Upper lobe of right lung (tissue), 1 donor: ENCODE measurements at places on chromosomes 5 and 9. TPM values are rescaled to one million over a fixed set of nuclear protein-coding genes. Genes with fewer than 3 reads are reported as not detected.

Gene ZFP37
- 2.4 TPM for total RNA-seq

Gene AK8
- total RNA-seq, result 0.55 TPM

Gene C9orf43
- not detected for total RNA-seq

Gene PCDHB8
- 2.4 TPM for total RNA-seq

Gene RGS3
- total RNA-seq, result 71.1 TPM

Gene IFNA6
- not detected for total RNA-seq

DNA sequence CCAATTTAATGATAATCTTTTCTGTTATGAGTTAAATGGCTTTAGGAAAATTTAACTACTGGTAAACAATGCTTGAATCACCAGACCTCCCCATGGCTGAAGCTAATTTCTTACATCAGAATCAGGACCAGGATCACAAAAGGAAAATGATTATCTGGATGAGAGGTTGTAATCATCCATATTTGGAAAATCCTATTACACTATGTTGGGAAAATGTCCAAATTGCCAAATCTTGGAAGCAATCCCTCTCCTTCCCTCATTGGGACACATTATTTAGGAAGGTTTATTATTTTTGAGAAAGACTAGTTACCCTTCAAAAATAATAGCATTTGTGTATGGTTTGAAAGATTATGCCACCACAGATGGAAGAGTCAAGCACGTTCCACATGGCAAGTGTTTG lies 130.7 kb upstream of the MINAR2 start:
- H3K4me1 ChIP-seq, result no peaks in the 10 kb centered on the region
- no peaks in the 10 kb centered on the region for H3K36me3 ChIP-seq
- no peak overlapping the region for H3K4me3 ChIP-seq
- DNase-seq, result no peak
- no peak overlapping the region for H3K27ac ChIP-seq
- H3K27me3 ChIP-seq, result no peaks in the 10 kb centered on the region

- H3K4me1 ChIP-seq, result no peaks in the 10 kb centered on the region
- no peak overlapping the region for H3K4me3 ChIP-seq
- no peak for DNase-seq
Measured at GRCh38 chr9:16459421-16460148, 410.9 kb downstream of the BNC2 start.

DNA sequence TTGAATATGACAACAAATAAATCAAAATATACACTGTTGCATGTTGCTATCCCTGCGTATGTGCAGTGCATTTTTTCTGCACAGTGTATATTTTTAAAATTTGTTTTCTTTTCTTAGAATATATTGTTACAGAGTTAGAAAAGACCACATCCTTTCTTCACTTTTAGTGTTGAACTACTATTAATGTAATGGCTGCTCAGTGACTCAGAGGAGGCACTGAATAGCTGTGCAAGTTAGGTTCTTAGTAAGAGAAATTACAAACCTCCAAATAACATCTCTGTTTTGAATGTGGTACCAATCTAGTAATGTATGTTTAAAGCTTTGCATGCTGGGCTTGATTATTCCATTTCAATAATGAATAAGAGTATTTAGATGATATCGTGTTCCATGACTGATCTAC lies 208.9 kb upstream of the PRR16 start:
- H3K27ac ChIP-seq, result no peak overlapping the region
- H3K27me3 ChIP-seq, result no peaks in the 10 kb centered on the region
- H3K36me3 ChIP-seq, result no peaks in the 10 kb centered on the region
- H3K4me1 ChIP-seq, result no peaks in the 10 kb centered on the region
- H3K4me3 ChIP-seq, result no peak overlapping the region

DNA sequence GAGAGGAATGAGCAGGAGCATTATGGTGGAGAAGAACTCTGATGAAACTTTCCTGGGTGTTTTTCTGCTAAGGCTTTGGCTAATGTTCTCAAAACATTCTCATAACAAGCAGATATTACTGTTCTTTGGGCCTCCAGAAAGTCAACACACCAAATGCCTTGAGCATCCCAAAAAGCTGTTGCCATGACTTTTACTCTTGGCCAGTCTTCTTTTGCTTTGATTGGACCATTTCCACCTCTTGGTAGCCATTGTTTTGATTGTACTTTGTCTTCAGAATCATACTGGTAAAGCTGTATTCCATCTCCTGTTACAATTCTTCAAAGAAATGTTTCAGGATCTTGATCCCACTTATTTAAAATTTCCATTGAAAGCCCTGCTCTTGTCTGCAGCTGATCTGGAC lies 139.6 kb downstream of the MAN2A1 start:
- no peak overlapping the region for H3K4me3 ChIP-seq
- no peaks in the 10 kb centered on the region for H3K4me1 ChIP-seq
- peaks cover 21% of the 10 kb centered on the region for H3K36me3 ChIP-seq
- no peaks in the 10 kb centered on the region for H3K27me3 ChIP-seq

- H3K4me1 ChIP-seq, result no peaks in the 10 kb centered on the region
- H3K36me3 ChIP-seq, result no peaks in the 10 kb centered on the region
- no peak overlapping the region for H3K4me3 ChIP-seq
- no peak overlapping the region for H3K27ac ChIP-seq
- H3K27me3 ChIP-seq, result no peaks in the 10 kb centered on the region
Measured at GRCh38 chr5:178339272-178339671, 106.7 kb upstream of the PHYKPL start.

DNA sequence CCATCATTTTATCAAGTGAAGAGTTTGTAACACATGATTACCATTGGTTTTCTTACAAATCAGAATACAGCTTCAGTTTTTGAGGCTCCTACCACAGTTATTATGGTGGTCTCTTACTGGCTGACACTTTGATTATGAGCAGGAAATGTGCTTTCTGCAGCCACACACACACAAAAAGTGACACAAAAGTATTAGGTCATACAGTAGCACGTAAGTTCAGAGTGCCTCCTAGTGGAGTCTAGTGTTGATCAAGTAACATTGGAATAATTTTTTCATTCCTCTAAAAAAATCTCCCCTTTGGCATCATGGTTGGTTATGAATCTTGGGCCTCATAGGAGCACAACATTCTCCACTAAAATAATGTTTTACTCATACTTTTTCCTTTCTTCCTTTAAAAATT lies 37.6 kb downstream of the PAM start:
- no peak overlapping the region for H3K4me3 ChIP-seq
- no peak for DNase-seq

GRCh38 chr9:98545021-98545420 lies 163.7 kb downstream of the GABBR2 start:
- H3K27ac ChIP-seq, result no peak overlapping the region
- no peak overlapping the region for H3K4me3 ChIP-seq
- no peaks in the 10 kb centered on the region for H3K27me3 ChIP-seq
- DNase-seq, result no peak
- no peaks in the 10 kb centered on the region for H3K36me3 ChIP-seq

DNA sequence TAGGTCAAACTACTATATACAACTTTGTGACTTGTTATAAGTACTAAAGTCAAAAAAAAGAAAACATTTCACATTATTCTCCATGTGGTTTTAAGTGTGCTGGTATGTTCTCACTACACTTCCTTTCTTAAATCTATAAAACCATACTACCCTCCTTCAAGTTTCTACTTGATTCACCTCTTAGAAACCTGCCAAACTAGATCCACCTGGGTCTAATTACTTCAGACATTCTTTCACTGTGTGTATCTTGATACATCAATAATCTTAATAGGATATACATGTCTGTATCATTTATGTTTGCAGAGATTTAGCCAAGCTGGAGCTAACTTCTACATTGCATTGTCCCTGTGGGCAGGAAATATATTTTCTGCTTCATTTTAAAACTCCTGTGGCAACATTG lies 1012.6 kb downstream of the EFNA5 start:
- no peak for DNase-seq
- no peak overlapping the region for H3K4me3 ChIP-seq
- H3K27ac ChIP-seq, result no peak overlapping the region
- H3K4me1 ChIP-seq, result no peaks in the 10 kb centered on the region

DNA sequence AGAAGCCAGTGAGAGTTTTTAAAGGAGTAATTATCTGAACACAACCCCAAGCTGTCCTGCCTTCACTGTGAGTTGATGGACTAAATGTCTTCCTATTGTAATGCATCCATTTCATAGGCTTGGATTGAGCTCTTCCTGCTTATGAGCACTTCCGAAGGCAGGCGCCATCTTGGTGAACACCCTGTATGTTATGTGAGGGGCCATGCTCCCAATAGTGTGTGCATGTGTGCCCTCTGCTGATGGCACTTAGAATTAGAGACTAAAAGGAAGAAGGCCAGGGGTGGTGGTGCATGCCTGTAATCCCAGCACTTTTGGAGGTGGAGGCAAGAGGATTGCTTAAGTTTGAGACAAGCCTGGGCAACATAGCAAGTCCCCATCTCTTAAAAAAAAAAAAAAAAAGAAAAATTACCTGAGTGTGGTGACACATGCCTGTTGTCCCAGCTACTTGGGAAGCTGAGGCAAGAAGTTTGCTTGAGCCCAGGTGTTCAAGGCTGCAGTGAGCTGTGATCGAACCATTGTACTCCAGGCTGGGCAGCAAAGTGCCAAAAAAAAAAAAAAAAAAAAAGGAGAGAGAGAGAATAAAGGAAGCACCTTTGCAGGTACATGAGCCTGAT lies 65.0 kb downstream of the C9orf152 start:
- no peak overlapping the region for H3K27ac ChIP-seq
- H3K4me3 ChIP-seq, result no peak overlapping the region
- no peak for DNase-seq
- peaks cover 39% of the 10 kb centered on the region for H3K4me1 ChIP-seq
- no peaks in the 10 kb centered on the region for H3K27me3 ChIP-seq

- H3K27me3 ChIP-seq, result no peaks in the 10 kb centered on the region
- H3K27ac ChIP-seq, result no peak overlapping the region
- H3K4me3 ChIP-seq, result no peak overlapping the region
- no peak for DNase-seq
- H3K36me3 ChIP-seq, result no peaks in the 10 kb centered on the region
Measured at GRCh38 chr9:21919377-21920362, 74.5 kb downstream of the CDKN2A start.

GRCh38 chr5:9069650-9070049 lies 476.2 kb downstream of the SEMA5A start:
- no peaks in the 10 kb centered on the region for H3K4me1 ChIP-seq
- no peak for DNase-seq
- H3K27me3 ChIP-seq, result no peaks in the 10 kb centered on the region

GRCh38 chr5:6736106-6736505 lies 22.9 kb downstream of the TENT4A start:
- no peaks in the 10 kb centered on the region for H3K27me3 ChIP-seq
- peak; percentile 61 for DNase-seq
- no peak overlapping the region for H3K27ac ChIP-seq
- H3K36me3 ChIP-seq, result peaks cover 37% of the 10 kb centered on the region

DNA sequence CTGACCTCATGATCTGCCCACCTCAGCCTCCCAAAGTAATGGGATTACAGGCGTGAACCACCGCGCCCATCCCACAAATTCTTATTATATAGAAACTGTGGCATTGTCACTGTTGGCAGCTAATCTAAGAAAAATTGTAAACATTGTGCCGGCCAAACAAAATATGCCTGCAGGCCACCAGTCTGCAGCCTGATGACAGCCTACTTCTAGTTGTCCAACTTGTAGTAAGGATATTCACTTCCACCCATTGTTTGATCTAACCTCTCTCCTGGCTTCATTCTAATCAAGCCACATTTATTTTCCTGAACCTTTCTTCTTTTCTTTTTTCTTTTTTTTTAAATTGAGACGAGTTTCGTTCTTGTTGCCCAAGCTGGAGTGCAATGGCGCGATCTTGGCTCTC lies 13.7 kb upstream of the TMED9 start:
- no peak for DNase-seq
- no peak overlapping the region for H3K4me3 ChIP-seq
- H3K36me3 ChIP-seq, result no peaks in the 10 kb centered on the region
- no peak overlapping the region for H3K27ac ChIP-seq
- no peaks in the 10 kb centered on the region for H3K27me3 ChIP-seq
- no peaks in the 10 kb centered on the region for H3K4me1 ChIP-seq

DNA sequence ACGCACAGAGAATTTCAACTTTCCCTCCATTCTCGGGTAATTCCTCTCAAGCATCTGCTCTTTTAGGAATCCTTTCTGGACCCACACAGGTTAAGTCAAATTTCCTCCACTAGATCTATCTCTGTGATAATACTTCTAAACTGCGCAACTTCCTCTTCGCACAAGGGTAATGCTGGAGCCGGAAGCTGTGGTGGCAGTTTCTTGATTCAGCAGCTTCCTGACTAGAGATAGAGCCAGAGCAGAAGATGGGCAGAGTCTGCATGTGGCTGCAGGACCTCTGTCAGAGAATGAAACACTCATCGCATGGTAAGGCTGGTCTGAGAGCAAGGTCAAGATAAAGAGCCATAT lies 11.1 kb upstream of the CDC42SE2 start:
- no peaks in the 10 kb centered on the region for H3K36me3 ChIP-seq
- H3K27me3 ChIP-seq, result no peaks in the 10 kb centered on the region
- H3K4me3 ChIP-seq, result peak overlapping the region; percentile 40
- peak; percentile 68 for DNase-seq
- peaks cover 16% of the 10 kb centered on the region for H3K4me1 ChIP-seq
- H3K27ac ChIP-seq, result peak overlapping the region; percentile 70

DNA sequence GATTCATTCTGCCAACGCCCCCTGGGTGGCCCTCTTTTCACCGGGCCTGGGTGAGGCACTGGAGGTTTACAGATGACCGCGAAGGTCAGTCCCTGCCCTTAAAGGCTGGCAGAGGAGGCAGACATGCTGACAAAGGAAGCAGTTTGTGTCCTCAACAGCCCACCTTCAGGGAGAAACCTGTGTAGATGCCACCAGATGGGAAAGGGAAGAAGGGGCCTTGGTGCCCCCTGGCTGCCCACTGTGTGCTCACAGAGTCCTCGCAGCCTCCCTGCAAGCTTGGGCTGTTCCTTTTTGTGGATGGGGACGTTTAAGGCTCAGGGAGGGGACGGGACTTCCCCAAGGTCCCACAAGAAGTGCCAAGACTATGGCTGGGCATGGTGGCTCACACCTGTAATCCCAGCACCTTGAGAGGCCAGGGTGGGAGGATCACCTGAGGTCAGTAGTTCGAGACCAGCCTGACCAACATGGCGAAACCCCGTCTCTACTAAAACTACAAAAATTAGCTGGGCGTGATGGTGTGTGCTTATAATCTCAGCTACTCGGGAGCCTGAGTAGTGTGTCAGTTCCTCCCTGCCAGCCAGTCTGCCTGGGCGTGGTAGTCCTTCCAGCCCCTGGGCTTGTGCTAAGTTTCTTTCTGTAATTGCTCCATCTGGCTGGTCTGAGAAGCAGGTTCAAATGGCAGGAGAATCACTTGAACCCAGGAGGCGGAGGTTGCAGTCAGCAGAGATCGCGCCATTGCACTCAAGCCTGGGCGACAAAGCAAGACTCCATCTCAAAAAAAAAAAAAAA lies 36.2 kb downstream of the NEK6 start:
- H3K27ac ChIP-seq, result peak overlapping the region; percentile 11
- peaks cover 92% of the 10 kb centered on the region for H3K4me1 ChIP-seq
- no peaks in the 10 kb centered on the region for H3K36me3 ChIP-seq
- H3K4me3 ChIP-seq, result no peak overlapping the region
- DNase-seq, result no peak

GRCh38 chr5:18050345-18050744 lies 416.1 kb downstream of the TAF11L14 start:
- no peak overlapping the region for H3K4me3 ChIP-seq
- no peaks in the 10 kb centered on the region for H3K4me1 ChIP-seq
- no peaks in the 10 kb centered on the region for H3K27me3 ChIP-seq
- no peak overlapping the region for H3K27ac ChIP-seq
- DNase-seq, result no peak

- no peaks in the 10 kb centered on the region for H3K27me3 ChIP-seq
- H3K27ac ChIP-seq, result no peak overlapping the region
- no peak for DNase-seq
- no peaks in the 10 kb centered on the region for H3K4me1 ChIP-seq
Measured at GRCh38 chr5:82470185-82470994, 192.2 kb upstream of the RPS23 start.

GRCh38 chr9:38359297-38359653 lies 33.2 kb upstream of the ALDH1B1 start:
- H3K36me3 ChIP-seq, result no peaks in the 10 kb centered on the region
- H3K4me3 ChIP-seq, result no peak overlapping the region
- H3K27me3 ChIP-seq, result no peaks in the 10 kb centered on the region
- H3K4me1 ChIP-seq, result no peaks in the 10 kb centered on the region
- no peak for DNase-seq
- no peak overlapping the region for H3K27ac ChIP-seq
